ENCODE measurements at places on chromosomes 12 and 14.

- H3K4me3 ChIP-seq: no peak overlapping the region
- H3K4me1 ChIP-seq: no peaks in the 10 kb centered on the region
- H3K36me3 ChIP-seq: no peaks in the 10 kb centered on the region
- no peak for DNase-seq
Measured at GRCh38 chr12:50953047-50953446, 703 bp downstream of the HIGD1C start.

- H3K4me1 ChIP-seq: peaks cover 20% of the 10 kb centered on the region
- H3K27me3 ChIP-seq: peaks cover 52% of the 10 kb centered on the region
- H3K4me3 ChIP-seq: peak within 1 kb of the TSS; percentile 28
- no peak within 1 kb of the TSS for H3K27ac ChIP-seq
- no peak for DNase-seq
Measured at GRCh38 chr14:88554457-88555286, at the start of gene PTPN21. Gene PTPN21 (minus strand): TSS chr14:88555007. CDS start chr14:88550417, 4,590 bp downstream.

GRCh38 chr12:124554429-124555029 is 12.9 kb downstream of the NCOR2 start:
- DNase-seq: no peak
- H3K27ac ChIP-seq: no peak overlapping the region
- peaks cover 20% of the 10 kb centered on the region for H3K4me1 ChIP-seq
- peak overlapping the region; percentile 25 for H3K4me3 ChIP-seq

DNA sequence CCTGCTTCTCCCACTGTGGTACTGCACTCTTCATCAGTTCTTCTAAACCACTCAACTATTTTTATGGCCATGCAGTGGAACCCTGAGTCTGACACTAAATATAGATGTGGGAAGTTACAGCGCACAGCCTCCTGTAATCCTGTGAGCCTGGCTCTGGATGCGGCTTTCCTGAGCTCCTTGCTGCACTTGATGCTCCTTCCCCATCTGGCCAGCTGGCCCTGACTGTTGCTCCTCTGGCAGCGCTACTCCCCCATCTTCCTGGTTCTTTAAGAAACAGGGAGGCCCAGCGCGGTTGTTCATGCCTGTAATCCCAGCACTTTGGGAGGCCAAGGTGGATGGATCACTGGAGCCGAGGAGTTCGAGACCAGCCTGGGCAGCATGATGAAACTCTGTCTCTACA is 24.6 kb downstream of the IQSEC3 start:
- no peak overlapping the region for H3K4me3 ChIP-seq
- no peaks in the 10 kb centered on the region for H3K4me1 ChIP-seq

- no peak overlapping the region for H3K27ac ChIP-seq
- no peaks in the 10 kb centered on the region for H3K36me3 ChIP-seq
- no peaks in the 10 kb centered on the region for H3K4me1 ChIP-seq
Measured at GRCh38 chr14:98633380-98633779, 638.6 kb downstream of the BCL11B start.

DNA sequence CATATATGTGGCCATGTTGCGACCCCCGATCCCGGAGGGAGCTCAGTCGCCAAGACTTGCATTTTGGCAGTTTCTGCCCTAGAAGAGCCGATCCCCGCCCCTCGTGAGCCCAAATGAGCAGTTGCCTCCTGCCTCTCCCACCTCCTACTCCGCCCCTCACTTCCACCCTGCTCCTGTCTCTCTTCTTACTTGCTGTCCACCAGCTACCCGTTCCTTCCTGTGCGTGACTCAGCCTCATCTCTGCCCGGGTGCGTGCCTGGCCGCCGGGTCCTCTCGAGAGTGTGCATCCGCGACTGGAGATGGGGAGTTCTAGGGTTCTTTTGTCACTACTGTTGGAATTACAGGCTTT is 585 bp downstream of the GPATCH2L start:
- DNase-seq: peak; percentile 68
- peak overlapping the region; percentile 97 for H3K27ac ChIP-seq

DNA sequence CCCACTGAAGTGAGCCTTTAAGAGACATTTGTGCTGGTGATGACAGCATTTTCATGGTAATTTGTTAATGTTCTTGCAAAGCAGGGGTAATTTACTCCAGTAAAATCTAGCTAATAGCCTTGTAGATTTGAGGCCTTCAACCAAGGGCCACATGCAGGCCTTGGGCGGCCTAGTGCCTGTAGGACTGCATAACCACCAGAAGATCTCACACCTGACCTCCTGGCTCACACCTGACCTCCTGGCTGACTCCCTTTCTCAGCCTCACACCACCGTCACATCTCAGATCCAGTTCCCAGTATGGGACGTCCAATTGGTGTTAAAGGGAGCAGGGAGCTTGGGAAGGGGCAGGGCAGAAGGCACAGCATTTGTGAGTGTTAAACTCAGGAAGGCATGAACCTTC is 26.9 kb downstream of the C12orf42 start:
- no peak overlapping the region for H3K27ac ChIP-seq
- H3K4me3 ChIP-seq: no peak overlapping the region
- no peak for DNase-seq

GRCh38 chr12:42725809-42726208 is 136.3 kb upstream of the PRICKLE1 start:
- no peaks in the 10 kb centered on the region for H3K36me3 ChIP-seq
- no peak for DNase-seq
- no peak overlapping the region for H3K4me3 ChIP-seq
- H3K4me1 ChIP-seq: no peaks in the 10 kb centered on the region

DNA sequence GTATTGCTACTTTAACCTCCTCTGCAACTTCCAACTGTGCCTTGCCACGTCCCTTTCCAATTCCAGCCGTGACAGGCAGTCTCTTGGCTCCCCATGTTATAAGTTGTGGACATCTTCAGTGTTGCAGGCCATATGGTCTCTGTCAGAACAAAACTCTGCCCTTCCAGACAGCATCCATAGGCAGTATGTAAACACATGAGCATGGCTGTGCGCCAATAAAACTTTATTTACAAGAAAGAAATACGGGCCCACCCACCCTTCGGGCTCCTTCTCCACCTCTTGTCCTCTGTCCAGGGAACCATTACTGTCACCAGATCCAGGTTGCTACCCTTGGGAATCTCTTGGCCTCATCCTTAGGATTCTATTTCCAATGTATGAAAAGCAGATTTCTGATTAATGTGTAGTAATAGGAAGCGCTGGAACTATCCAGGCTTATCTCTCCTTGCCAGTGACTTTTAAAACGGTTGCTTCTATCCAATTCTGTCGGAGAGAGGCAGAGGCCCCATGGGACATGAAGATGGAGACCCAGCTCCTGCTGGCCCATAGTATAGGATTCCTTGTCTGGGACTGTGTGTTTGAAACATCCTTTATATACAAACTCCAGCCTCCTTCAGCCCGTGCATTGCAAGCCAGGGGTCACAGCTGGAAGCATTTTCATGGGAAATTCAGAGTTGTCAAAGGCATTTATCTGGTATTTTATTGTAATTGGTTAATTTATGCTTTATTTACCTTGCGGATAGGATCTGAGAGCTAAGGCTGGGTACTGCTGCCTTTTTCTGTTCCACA is 114.4 kb downstream of the ZNF664 start:
- no peaks in the 10 kb centered on the region for H3K27me3 ChIP-seq
- H3K4me1 ChIP-seq: no peaks in the 10 kb centered on the region
- H3K4me3 ChIP-seq: no peak overlapping the region
- no peak for DNase-seq
- no peak overlapping the region for H3K27ac ChIP-seq
- no peaks in the 10 kb centered on the region for H3K36me3 ChIP-seq

DNA sequence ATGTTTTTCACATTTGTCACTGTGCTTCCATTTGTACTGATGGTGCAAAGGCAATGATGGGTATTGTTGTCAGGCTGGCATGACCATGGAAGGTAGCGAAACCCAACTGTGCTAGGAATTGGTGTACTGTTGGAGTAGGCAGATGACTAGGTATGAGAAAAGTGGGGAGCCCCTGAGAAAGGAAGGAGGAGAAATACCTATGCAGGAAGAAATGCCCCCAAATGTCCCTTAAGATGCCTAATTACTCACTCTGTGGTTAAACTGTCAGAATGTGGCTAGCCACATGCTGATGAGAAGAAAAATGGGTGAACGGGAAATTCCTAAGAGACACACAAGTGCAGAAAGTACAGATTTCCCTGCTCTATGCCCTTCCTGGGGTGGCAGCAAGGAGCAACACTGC is 339.1 kb downstream of the TMEM132D start:
- no peak overlapping the region for H3K4me3 ChIP-seq
- no peaks in the 10 kb centered on the region for H3K36me3 ChIP-seq
- H3K27me3 ChIP-seq: no peaks in the 10 kb centered on the region
- H3K4me1 ChIP-seq: no peaks in the 10 kb centered on the region

DNA sequence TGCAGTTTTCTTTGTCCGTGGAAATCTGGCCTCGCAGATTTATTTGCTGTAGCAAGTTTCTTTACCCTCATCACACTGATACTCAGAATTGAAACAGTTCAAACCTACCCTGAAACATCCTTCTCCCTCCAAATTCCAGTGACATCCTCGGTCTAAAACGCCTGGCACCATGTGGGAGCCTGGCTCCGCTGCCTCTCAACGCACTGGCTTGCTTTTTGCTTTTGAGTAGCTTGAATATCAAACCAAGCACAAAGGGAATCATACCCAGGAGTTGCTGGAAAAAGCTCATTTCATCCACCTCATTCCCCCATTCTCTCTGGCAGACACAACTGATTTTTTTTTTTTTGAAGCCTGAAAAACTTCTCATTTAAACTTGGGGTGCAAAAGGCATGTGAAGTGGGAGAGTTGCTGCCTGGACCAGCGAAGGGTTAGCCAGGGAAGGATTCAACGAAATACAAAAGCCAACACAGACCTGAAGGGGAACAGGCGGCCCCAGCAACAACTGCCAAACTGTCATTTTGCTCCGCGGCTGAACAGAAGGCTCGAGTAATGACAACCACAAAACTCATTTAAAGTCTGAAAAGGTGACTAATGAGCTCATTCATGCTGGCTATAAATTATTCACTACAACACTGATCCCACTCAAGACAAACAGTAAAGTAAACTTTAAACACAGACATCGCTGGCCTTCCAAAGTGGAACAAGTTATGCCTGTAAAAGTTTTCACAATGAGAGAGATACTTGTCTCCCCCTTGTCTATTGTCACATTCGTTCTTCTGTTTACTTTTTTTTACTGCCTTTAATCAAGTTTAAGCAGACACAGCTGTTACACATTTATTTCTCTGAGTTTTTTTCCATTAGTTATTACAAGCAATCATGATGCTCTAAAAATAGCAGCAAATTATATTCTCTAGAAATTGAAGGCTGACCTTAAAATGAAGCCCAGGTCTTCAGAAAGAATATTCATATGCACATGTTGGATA is 12.5 kb upstream of the FOXN3 start:
- no peaks in the 10 kb centered on the region for H3K36me3 ChIP-seq
- no peaks in the 10 kb centered on the region for H3K27me3 ChIP-seq
- peaks cover 13% of the 10 kb centered on the region for H3K4me1 ChIP-seq
- DNase-seq: no peak
- H3K27ac ChIP-seq: peak overlapping the region; percentile 61

- H3K27me3 ChIP-seq: no peaks in the 10 kb centered on the region
- no peak overlapping the region for H3K4me3 ChIP-seq
- H3K4me1 ChIP-seq: no peaks in the 10 kb centered on the region
- no peak for DNase-seq
- no peak overlapping the region for H3K27ac ChIP-seq
- H3K36me3 ChIP-seq: no peaks in the 10 kb centered on the region
Measured at GRCh38 chr14:51295646-51296263, 55.7 kb downstream of the TMX1 start.

GRCh38 chr14:38366374-38366773 is 110.5 kb upstream of the CLEC14A start:
- no peak overlapping the region for H3K27ac ChIP-seq
- H3K4me1 ChIP-seq: no peaks in the 10 kb centered on the region
- H3K36me3 ChIP-seq: no peaks in the 10 kb centered on the region

GRCh38 chr14:92561906-92562479 is 48.4 kb downstream of the RIN3 start:
- H3K4me1 ChIP-seq: no peaks in the 10 kb centered on the region
- H3K27me3 ChIP-seq: no peaks in the 10 kb centered on the region
- H3K27ac ChIP-seq: no peak overlapping the region
- no peak overlapping the region for H3K4me3 ChIP-seq
- H3K36me3 ChIP-seq: no peaks in the 10 kb centered on the region
- no peak for DNase-seq

- H3K36me3 ChIP-seq: no peaks in the 10 kb centered on the region
- H3K27me3 ChIP-seq: peaks cover 28% of the 10 kb centered on the region
- H3K4me1 ChIP-seq: no peaks in the 10 kb centered on the region
- DNase-seq: no peak
- no peak overlapping the region for H3K27ac ChIP-seq
Measured at GRCh38 chr12:102954134-102954533, 3.3 kb upstream of the ASCL1 start.

DNA sequence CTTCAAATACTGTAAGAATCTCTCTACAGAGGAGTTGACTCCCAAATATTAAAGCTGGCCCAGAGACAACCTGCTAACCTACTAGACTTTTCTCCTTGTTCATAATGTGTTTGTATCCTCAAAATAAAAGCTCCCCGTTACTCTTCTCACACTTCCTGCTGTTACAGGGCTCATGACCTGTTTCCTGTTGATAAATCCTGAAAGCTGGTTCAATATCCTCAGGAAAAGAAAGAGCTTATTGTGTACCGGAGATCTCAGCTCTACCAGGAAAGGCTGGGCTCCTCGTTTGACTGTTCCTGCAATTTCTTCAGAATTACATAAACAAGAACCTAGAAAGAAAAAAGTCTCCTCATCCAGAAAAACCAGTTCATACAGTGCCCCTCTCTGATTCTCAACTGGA is 30.8 kb downstream of the CLEC1A start:
- H3K27me3 ChIP-seq: no peaks in the 10 kb centered on the region
- no peak overlapping the region for H3K4me3 ChIP-seq
- H3K27ac ChIP-seq: no peak overlapping the region

DNA sequence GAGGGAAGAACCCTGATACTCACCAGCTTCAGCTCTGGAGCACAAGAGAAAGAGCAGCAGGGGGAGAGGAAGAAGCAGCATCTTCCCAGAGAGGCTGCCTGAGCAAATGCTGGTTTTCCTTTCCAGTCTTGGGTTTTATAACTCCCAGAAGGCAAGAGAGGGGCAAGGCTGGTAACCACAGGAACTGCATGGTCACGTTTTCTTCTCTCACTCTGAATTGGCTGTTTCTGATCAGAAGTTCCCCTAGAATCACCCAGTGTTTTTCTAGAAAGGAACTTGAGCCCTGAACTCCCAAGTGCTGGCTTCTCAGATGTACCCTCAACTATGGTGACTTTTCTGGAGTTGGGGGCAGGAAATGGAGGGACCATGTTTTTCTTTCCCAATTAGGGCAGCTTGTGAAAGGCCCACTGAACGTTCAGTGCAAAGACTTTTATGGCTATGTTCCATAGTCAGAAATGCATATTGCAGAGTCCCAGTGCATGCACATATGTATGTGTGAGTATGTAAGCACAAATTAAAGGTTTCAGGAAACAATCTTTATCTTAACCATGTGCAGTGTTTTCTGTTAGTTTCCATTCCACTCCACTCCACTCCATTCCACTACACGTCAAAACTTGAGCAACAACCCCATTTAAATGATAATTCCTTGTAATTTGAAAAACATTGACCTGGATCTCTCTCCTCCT is at the start of gene CMA1:
TSS of gene CMA1 (minus strand) at position 111 of the 686 bp plus-strand sequence. CDS start at position 81, 30 bp downstream.
- no peak for DNase-seq
- no peaks in the 10 kb centered on the region for H3K27me3 ChIP-seq
- no peaks in the 10 kb centered on the region for H3K36me3 ChIP-seq
- no peak within 1 kb of the TSS for H3K4me3 ChIP-seq

GRCh38 chr12:43957732-43958372 is 122.0 kb downstream of the TMEM117 start:
- H3K4me3 ChIP-seq: no peak overlapping the region
- H3K36me3 ChIP-seq: no peaks in the 10 kb centered on the region
- H3K27ac ChIP-seq: no peak overlapping the region

Measured in effector memory CD4-positive, alpha-beta T cell (primary cell).